Regular cardiac myocyte (primary cell): ENCODE measurements at places on chromosomes 12 and 14. TPM values are rescaled to one million over a fixed set of nuclear protein-coding genes. Genes with fewer than 3 reads are reported as not detected.

Gene CSRP2
- 11.7 and 29.9 TPM in 2 replicates for total RNA-seq

Gene ADSS1
- total RNA-seq: 1.7 and 10.1 TPM in 2 replicates

Gene TNS2
- 25.1 and 34.7 TPM in 2 replicates for total RNA-seq

Gene MANSC4
- not detected in 2 replicates for total RNA-seq

Gene CEBPE
- total RNA-seq: not detected in 2 replicates

Gene SLC8B1
- 12.1 and 20.9 TPM in 2 replicates for total RNA-seq

Gene PLEKHG7
- not detected in 2 replicates for total RNA-seq

Gene TARBP2
- total RNA-seq: 26.2 and 55.4 TPM in 2 replicates

Gene SLC10A1
- not detected in 2 replicates for total RNA-seq

Gene CLEC4E
- total RNA-seq: not detected in 2 replicates

Gene OTX2
- not detected in 2 replicates for total RNA-seq

Gene PPFIA2
- 0.85 and 0.96 TPM in 2 replicates for total RNA-seq

Gene KRT2
- not detected in 2 replicates for total RNA-seq

Gene PMCH
- 0.19 TPM in 1 of 2 replicates, not detected in the other for total RNA-seq

Gene TMEM30B
- total RNA-seq: under 0.01 and 0.56 TPM in 2 replicates

Gene GPR84
- total RNA-seq: not detected in 2 replicates

Gene ERP27
- 0.19 TPM in 1 of 2 replicates, not detected in the other for total RNA-seq

Gene TAS2R43
- 0.19 and 1.4 TPM in 2 replicates for total RNA-seq

Gene LUM
- 35.3 and 191 TPM in 2 replicates for total RNA-seq

Gene KRT75
- not detected in 2 replicates for total RNA-seq

Gene KIF26A
- under 0.01 TPM in 2 replicates for total RNA-seq

Gene KLRG1
- 0.38 and 0.85 TPM in 2 replicates for total RNA-seq

Gene RTN1
- total RNA-seq: under 0.01 and 0.19 TPM in 2 replicates

Gene CFAP54
- 2.7 and 4.2 TPM in 2 replicates for total RNA-seq

Gene PLD4
- under 0.01 TPM in 1 of 2 replicates, not detected in the other for total RNA-seq

Gene MYO1H
- total RNA-seq: not detected in 2 replicates

Gene LBHD2
- not detected in 2 replicates for total RNA-seq

Gene SLC39A5
- 0.85 TPM in 1 of 2 replicates, not detected in the other for total RNA-seq

Gene KRT82
- not detected in 2 replicates for total RNA-seq
